ENCODE measurements at places on chromosomes 5 and 9. TPM values are rescaled to one million over a fixed set of nuclear protein-coding genes. Genes with fewer than 3 reads are reported as not detected.

DNA sequence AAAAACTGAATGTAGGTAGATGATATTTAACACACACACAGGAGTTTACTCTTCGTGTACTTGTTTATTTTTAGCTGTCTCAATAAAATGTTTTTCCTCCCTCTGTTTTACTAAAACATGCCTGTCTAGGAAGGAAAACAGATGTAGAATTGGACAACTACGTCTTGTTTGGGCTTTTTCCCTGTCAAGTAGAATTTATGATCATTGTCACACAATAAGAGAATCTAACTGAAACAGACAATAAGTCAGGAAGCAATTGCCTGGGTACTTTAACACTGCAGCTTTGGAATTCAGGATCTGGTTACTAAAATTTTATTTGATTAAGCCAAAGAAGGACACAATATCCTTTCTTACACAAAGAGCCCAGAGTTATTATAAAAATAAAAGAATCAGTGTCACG, 164.2 kb downstream of the ZDHHC21 start:
- H3K4me3 ChIP-seq: no peak overlapping the region
- H3K36me3 ChIP-seq: no peaks in the 10 kb centered on the region
- H3K27ac ChIP-seq: no peak overlapping the region
- H3K27me3 ChIP-seq: no peaks in the 10 kb centered on the region
- peaks cover 26% of the 10 kb centered on the region for H3K4me1 ChIP-seq
- DNase-seq: no peak

DNA sequence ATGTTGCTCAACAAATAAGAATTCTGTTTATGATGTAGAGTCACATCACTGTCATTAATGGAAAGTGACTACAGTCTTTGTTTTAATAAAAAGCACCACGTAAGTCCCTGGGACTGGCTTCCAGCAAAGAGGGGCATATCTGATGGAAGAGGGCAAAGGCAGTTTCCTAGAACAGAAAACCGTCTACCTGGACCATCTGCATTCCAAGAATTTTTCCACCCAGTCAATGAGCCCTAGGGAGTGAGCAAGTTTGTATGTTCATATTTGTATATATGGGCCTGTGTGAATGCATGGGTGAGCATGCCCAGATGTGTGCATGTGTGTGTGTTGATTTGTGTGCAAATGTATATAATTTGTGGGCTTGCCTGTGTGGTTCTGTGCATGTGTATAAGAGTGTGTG, 156.8 kb upstream of the SEMA6A start:
- peaks cover 21% of the 10 kb centered on the region for H3K4me1 ChIP-seq
- no peak for DNase-seq
- H3K27ac ChIP-seq: no peak overlapping the region
- H3K27me3 ChIP-seq: no peaks in the 10 kb centered on the region
- H3K36me3 ChIP-seq: no peaks in the 10 kb centered on the region
- no peak overlapping the region for H3K4me3 ChIP-seq

- no peak overlapping the region for H3K27ac ChIP-seq
- H3K4me1 ChIP-seq: peaks cover 12% of the 10 kb centered on the region
- no peaks in the 10 kb centered on the region for H3K36me3 ChIP-seq
- H3K27me3 ChIP-seq: no peaks in the 10 kb centered on the region
- no peak for DNase-seq
These were observed 5.2 kb upstream of the ST6GALNAC6 start for GRCh38 chr9:127904561-127905003.

GRCh38 chr9:128155736-128156500, 4.1 kb upstream of the BBLN start:
- no peaks in the 10 kb centered on the region for H3K27me3 ChIP-seq
- H3K36me3 ChIP-seq: no peaks in the 10 kb centered on the region
- H3K4me1 ChIP-seq: peaks cover 1% of the 10 kb centered on the region
- no peak for DNase-seq

Gene PTGDS
- not detected for total RNA-seq

DNA sequence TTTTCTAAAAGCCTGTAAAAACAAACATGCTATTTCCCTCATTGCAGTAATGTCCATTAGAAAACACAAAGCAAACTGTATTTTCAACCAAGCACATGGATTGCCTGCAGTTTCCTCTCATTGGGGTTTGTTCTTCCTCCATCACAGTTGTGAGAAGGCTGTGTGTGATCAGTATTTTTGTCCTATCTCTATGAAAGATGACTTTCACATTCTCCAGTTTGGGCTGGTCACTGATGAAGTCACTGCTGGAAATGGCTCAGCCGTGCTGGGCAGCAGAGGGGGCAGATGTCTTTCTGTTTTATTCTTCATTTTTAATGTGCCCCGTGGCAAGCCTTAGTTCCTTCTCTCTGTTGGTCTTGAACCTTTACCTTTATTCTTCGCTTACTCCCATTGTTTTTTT, 288.9 kb upstream of the MPDZ start:
- DNase-seq: no peak
- no peaks in the 10 kb centered on the region for H3K36me3 ChIP-seq
- H3K4me3 ChIP-seq: peak overlapping the region; percentile 38
- no peak overlapping the region for H3K27ac ChIP-seq
- H3K27me3 ChIP-seq: peaks cover 22% of the 10 kb centered on the region

Measured in neural progenitor cell (in vitro differentiated cells).